ENCODE measurements at places on chromosomes 12 and 14. TPM values are rescaled to one million over a fixed set of nuclear protein-coding genes. Genes with fewer than 3 reads are reported as not detected.

The ANO4 gene
- total RNA-seq, result 0.38 TPM

The GLIPR1L1 gene
- total RNA-seq, result not detected

- H3K27me3 ChIP-seq, result no peaks in the 10 kb centered on the region
- DNase-seq, result no peak
- H3K4me3 ChIP-seq, result no peak overlapping the region
- no peaks in the 10 kb centered on the region for H3K36me3 ChIP-seq
- no peak overlapping the region for H3K27ac ChIP-seq
Measured at GRCh38 chr14:48937541-48938195, 648.5 kb downstream of the RPS29 start.

DNA sequence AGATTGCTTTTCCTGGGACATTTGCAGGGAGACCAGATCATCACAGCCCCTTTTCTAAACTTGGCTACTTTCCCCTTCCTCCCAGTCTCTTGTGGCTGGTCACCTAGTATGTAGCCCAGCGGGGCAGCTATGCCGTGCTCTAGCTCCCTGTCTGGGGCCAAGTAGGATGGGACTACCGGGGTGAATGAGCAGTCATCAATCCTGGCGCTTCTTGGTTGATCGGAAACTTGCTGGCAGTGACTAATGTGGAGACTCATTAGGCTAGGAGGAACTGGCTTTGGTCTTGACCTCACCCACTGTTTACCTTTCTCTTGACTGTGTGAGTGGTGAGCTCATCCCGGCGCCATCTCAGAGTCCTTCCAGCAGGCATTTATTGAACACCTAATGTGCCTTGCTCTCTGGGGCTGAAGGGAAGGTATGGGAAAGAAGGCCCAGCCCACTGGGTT lies 15.9 kb downstream of the PLEKHG3 start:
- no peak overlapping the region for H3K4me3 ChIP-seq
- peak overlapping the region; percentile 89 for H3K27ac ChIP-seq
- peaks cover 6% of the 10 kb centered on the region for H3K36me3 ChIP-seq
- H3K27me3 ChIP-seq, result no peaks in the 10 kb centered on the region
- no peak for DNase-seq

DNA sequence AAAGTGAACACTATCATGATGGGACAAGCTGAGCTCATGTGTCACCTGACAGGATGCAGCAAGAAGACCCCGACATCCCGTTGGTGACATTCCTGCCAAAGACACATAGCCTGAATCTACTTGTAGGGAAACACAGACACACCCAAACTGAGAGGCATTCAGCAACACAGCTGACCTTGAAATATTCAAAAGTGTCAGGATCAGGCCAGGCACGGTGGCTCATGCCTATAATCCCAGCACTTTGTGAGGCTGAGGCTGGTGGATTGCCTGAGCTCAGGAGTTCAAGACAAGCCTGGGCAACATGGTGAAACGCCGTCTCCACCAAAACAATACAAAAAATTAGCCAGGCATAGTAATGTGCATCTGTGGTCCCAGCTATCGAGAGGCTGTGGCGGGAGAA lies 232.0 kb upstream of the PLXNC1 start:
- H3K27ac ChIP-seq, result no peak overlapping the region
- no peak for DNase-seq
- H3K4me1 ChIP-seq, result peaks cover 2% of the 10 kb centered on the region
- no peaks in the 10 kb centered on the region for H3K36me3 ChIP-seq
- no peaks in the 10 kb centered on the region for H3K27me3 ChIP-seq
- H3K4me3 ChIP-seq, result no peak overlapping the region

GRCh38 chr14:73463411-73463810 lies 5.1 kb upstream of the NUMB start:
- H3K4me3 ChIP-seq, result no peak overlapping the region
- H3K36me3 ChIP-seq, result no peaks in the 10 kb centered on the region
- no peak overlapping the region for H3K27ac ChIP-seq
- peaks cover 25% of the 10 kb centered on the region for H3K4me1 ChIP-seq

GRCh38 chr14:102897299-102898027 lies 25.0 kb upstream of the AMN start:
- H3K27me3 ChIP-seq, result no peaks in the 10 kb centered on the region
- no peak for DNase-seq
- H3K4me1 ChIP-seq, result no peaks in the 10 kb centered on the region
- H3K4me3 ChIP-seq, result no peak overlapping the region
- no peak overlapping the region for H3K27ac ChIP-seq
- H3K36me3 ChIP-seq, result peaks cover 9% of the 10 kb centered on the region

All from progenitor cell of endocrine pancreas (in vitro differentiated cells).